ENCODE measurements at places on chromosomes 1 and 21. TPM values are rescaled to one million over a fixed set of nuclear protein-coding genes. Genes with fewer than 3 reads are reported as not detected.
A peak's percentile ranks its signal among the peaks of the same experiment; 100 is the strongest.

DNA sequence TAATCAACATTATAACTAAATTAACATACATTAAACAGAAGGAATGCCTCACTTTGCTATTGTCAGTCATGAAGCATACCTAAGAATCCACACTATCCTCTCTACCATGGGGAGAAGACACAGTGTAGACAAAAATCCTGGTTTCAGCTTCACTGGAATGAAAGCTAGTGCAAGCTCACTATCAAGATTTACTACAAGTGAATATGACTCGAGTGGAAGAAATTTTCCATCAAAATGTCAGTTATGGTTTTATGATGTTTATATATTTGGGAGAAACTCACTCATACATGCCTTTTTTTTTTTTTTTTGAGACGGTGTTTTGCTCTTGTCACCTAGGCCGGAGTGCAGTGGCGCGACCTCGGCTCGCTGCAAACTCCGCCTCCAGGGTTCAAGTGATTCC is 424.3 kb downstream of the KCNT2 start:
- no peak for DNase-seq

- no peak for DNase-seq
Measured at GRCh38 chr1:53639996-53640700, 98.8 kb downstream of the GLIS1 start.

- DNase-seq, result peak; percentile 47
Measured at GRCh38 chr1:16978567-16979474, 1.6 kb downstream of the MFAP2 start.

Gene ZSCAN20
- 2.4 TPM for polyA plus RNA-seq

DNA sequence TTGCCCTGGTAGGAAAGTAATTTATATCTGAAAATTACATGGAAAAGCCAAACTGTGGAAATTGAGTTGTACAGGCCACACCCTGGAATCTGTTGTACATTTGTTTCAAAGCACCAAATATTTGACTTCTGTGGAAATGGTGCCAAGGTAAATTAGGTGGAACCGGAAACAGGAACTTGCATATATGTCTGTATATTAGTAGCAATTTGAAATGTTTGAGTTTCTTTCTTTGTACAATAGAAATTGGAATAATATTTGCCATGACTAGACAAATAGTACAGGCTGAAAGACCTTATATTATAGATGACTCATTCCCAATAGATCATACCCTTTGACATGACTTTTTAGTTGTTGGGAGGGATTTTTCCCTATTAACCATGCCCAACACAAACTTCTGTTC is 10.5 kb upstream of the TAF1A start:
- no peak for DNase-seq

DNA sequence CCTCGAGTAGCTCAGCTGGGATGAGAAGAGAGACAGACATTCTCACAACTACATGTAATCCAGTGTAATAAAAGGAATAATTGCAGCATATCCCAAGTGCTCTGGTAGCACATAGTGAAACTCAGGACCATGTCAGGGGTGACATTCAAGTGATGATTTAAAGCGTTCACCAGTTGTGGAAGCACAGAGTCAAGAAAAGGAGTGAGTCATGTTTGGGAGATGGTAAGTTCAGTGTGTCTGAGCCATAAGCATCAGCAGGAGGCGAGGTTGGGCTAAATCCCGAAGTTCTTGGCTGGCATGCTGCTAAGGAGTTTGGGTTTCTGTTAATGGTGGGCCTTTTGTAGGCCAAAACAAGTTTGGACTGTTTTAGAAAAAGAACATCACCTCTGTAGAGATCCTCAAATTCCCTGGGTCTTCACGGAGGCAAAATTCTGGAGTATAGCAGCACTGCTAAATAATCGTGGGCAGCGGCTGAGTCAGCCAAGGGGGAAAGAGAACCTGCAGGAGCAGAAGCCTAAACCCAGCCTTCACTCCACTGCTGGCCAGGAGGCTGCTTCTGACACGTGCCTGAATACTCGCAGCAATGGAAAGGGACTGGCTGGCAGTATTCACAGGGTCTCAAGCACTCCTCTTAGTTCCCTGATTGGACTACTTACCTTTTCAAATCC is 7.2 kb upstream of the NHLH1 start:
- no peak for DNase-seq

DNA sequence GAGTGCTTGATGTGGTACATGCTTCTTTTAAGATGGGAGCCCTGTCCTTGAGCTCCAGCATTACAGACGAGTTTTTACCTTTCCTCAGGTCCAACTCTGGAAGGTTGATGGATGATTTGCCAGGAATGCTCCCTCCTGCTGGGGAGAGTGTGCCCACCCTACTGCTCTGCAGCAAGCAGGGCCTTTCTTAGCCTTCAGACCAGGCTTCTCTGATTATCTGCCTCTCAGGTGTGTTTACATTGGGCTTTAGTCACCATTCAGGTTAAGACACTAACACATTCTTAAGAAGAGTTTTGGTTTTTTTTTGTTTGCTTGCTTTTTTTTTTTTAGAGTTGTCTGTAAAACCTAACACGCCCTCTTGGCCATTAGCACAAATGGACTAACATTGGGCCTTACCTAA is 301.8 kb downstream of the KCNT2 start:
- no peak for DNase-seq

GRCh38 chr1:19861034-19861433 is 21.2 kb upstream of the OTUD3 start:
- peak; percentile 98 for DNase-seq

DNA sequence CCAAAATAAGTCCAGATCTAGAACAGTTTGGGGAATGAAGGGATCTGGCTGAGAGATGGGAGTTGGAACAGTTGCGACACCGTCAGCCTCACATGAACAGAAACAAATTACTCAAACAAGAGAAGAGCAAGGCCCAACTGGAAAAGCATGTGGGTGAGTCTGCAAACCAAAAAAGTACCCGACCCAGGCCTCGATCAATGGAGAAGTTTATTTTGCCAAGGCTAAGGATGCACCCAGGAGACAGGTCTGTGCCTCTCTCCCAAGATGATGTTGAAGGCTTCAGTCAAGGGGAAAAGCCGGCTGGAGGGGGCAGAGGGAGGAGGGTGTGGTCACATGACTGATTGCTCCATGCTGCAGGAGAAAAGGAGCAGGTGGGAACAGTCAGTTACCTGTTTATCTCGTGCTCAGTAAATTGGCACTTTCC is 42.3 kb downstream of the KRTAP10-1 start:
- peak; percentile 64 for DNase-seq

Gene RNU1-4
- polyA plus RNA-seq, result 3.2 TPM

DNA sequence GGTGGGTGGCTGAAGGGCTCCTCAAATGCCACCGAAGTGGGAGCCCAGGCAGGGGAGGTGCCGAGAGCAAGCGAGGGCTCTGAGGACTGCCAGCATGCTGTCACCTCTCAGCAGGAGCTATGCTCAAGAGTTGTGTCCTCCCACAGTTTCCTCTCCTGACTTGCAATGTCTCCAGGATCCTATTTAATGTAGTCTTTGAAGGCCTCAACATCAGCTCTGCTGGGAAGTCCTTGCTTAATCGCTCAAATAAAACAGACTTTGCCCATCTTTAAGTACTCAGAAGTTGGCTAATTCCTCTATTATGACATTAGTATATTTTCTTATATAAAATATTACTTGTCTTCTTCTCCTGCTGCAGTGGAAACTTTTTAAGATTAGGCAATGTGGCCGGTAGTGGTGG is 154.2 kb upstream of the NRIP1 start:
- DNase-seq, result no peak

Gene SIKE1
- 38.8 TPM for polyA plus RNA-seq

DNA sequence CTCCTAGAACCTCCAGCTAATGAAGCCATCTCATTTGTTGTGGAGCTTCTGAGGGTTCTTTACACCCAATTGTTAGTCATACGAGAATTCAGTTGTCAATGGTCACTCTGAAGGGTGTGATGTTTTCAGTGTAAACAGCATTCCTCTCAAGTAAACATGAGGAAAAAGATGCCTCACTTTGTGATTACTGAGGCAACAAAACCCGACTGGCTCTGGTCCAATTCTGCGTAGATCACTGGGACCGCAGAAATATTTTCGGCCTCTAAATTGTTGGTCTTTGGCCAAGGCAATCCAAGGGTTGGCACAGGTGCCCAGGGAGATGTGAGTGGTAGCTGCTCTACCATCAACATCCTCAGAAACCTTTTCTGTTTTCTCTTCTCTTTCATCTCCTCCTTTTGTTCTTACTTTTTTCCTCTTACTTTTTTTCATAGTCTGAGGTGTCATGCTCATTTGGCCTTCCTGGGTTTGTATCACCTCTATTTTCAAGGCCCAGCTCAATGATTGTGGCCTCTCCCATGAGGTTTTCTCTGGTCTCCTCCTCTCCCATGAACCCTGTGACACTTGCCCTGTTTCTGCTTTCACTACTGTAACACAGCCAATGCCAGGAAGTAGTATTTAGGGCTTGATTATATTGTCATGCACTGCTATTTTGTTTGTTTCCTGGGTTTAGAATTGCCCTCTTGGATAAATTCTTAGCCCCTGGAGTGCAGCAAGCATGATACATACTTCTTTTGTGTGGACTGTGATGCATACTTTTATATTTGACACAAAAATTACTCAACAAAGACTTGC is 221.9 kb downstream of the TNR start:
- DNase-seq, result no peak

GRCh38 chr1:168665975-168666374 is 63.0 kb downstream of the DPT start:
- no peak for DNase-seq

Gene ERMAP
- polyA plus RNA-seq, result 21.8 TPM

DNA sequence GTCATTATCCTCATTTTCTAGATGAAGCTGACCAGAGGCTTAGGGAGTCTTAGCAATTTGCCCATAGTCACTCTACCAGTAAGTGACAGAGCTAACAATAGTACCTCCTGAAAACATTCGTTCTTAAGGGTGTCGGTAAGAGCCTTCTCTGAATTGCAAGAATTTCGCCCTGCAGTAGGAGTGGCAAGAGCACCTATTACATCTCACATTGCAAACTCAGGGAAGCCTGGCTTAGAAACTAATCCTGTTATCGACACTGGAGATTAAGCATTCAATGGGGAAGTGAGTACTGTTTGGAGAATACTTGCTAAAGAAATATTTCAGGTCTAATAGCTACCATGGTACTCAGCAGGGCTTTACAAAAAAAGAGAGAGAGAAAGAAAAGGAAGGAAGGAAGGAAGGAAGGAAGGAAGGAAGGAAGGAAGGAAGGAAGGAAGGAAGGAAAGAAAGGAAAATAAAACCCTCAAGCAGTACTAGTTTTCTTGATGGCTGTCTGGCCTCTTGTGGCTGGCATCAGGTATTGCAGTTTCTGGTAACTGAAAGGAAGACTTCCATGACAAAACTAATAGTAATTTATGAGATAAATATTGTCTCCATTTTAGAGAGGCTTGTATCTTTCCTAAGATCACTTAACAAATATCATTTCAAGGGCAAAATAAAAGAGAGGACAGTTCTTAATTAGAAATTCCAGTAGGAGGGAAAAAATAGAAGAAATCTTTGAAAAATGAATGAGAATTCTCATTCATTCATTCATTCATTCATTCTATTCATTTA is 10.4 kb downstream of the C1orf226 start:
- DNase-seq, result peak; percentile 63

Gene DNAH14
- polyA plus RNA-seq, result 18.2 TPM

DNA sequence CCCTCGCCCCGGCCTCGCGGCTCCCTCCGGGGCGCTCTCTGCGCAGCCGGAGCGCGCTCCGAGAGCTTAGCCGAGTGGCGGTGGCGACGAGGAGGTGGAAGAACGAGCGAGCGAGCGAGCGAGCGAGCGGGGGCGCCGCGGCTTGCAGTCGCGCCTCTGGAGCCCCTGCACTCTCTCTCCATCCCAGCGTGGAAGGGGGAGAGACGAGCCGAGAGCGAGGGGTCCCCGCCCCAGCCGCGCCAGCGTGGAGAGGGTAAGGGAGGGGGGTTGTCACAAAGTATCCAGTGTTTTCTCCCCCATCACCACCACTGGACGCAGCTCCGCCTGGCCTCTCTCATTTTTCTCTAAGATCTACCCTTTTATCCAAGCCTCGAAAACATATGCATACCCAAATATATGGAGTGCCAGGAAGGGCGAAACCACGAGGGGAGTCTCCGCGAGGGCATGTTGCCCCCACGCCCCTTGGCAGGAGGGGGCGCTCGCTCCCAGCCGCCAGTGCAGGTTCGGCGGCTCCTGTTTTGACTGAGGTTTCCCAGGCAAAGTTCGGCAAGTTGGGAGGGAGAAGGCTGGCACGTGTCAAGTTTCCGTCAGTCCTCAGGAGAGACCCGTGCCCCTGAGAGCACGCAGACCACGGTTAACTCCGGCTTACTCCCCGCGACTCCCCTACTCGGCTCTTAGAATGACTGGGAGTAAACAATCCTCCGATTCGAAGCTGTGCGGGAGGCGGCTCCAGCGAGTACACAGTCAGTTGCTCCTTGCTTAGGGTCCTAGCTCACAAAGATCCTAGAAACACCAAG is 569 bp upstream of the DAB1 start:
- DNase-seq, result no peak

- no peak for DNase-seq
Measured at GRCh38 chr1:112618114-112618720, 724 bp downstream of the ST7L start.

Gene PBXIP1
- polyA plus RNA-seq, result 78.8 TPM

DNA sequence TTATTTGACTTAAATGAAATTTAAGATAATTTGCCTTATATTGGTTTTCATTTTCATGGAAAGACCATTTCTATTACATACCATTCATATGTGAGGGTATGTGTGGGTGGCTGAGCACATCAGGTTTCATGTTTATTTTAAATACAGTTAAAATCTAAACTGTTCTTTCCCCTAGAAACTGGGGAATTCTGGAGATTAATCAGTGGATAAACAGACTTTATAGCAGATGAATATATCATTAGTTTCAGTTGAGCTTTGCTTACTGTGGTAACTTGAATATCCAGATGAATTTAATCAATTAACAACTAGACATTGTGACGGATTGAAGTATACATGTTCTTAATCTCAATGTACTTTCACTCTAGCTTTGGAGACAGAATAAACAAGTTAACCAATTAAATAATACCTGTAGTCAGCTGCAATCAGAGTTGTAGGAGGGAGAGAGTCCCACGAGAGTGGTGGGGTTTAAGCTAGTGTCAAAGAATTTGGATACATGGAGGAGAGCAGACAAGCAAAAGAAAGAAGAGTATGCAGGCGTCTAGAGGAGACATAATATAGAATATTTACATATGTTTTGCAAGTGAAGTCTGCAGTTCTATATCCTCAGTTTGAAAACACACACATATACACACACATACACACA is 97.6 kb downstream of the PDE4B start:
- no peak for DNase-seq

Gene RABGAP1L
- 51.9 TPM for polyA plus RNA-seq

- no peak for DNase-seq
Measured at GRCh38 chr1:55127827-55128343, 87.3 kb downstream of the USP24 start.

- DNase-seq, result no peak
Measured at GRCh38 chr1:205338011-205338410, 16.5 kb upstream of the NUAK2 start.

- DNase-seq, result no peak
Measured at GRCh38 chr1:224383218-224383617, 26.5 kb downstream of the CNIH4 start.

All from large intestine (tissue), 12 donors.